Esophagus muscularis mucosa (tissue), 4 donors: ENCODE measurements at places on chromosomes 2 and 18. TPM values are rescaled to one million over a fixed set of nuclear protein-coding genes. Genes with fewer than 3 reads are reported as not detected.

IL1R2 gene
- 2.5 TPM for total RNA-seq

BARD1 gene
- total RNA-seq, result 15.6 TPM

GAL3ST2 gene
- total RNA-seq, result not detected

FAHD2A gene
- 11.2 TPM for total RNA-seq

CXXC1 gene
- 43.2 TPM for total RNA-seq

CHRND gene
- not detected for total RNA-seq

DIPK1C gene
- total RNA-seq, result 0.50 TPM

DSC2 gene
- 2.1 TPM for total RNA-seq

ST8SIA5 gene
- not detected for total RNA-seq

XDH gene
- total RNA-seq, result not detected
